ENCODE measurements at places on chromosomes 1 and 21.

GRCh38 chr1:5312293-5312674 is 657.9 kb downstream of the AJAP1 start:
- no peak for DNase-seq

GRCh38 chr1:174916846-174917245 is 82.9 kb upstream of the CACYBP start:
- no peak for DNase-seq

DNA sequence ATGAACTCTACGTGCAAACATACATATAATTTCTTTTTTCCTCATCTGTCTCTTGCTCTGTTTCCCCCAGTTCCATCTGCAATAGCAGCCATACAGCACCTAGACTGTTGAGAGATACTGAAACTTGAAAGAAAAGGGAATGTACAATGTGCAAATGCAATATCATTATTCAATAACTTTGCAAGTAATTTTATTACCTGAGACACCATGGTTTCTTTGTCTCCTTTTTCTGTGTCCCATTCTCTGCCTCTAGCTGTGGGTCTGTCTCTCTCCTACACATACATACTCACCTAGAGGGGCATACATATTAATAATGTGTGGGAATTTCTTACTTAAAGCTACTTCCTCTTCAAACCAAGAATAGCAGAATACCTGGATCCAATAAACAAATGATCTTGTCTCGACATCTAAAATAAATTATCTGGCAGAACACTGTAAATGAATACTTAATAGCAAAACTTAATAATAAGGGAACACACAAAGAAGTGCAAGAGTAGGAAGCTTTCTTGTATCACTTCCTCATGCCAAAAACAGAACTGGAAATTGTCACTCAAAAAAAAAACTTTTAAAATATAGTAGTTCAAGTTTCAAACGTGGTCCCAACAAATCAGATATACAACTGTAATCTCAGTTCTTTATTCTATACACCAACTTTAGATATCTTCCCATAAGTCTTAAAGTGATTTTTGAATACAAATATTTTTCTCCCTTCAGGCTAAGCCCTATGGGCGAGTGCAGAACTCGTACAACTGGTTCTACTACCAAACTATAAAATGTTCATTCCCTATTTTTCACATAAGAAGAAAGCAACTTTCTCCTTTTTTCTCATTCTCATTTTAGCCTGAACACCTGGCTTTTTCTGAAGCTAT is 194.6 kb downstream of the NRIP1 start:
- DNase-seq: no peak

DNA sequence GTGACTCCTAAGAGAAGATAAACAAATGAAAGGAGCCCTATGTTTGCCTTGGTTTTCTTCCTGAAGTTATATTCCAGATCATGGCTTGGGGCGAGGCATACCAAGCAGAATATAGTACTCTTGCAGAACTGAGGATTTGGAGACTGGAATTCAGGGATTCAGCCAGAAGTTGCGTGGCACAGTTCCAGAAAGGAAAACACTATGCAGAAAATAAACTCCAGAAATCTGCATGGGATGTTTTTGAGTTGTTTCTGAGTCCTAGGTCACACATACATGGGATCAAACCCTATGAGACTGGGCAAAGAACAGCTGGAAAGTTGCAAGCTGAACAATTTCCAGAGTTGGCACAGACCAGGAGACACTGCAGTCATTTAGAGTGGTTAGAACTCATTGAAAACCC is 42.9 kb upstream of the IFFO2 start:
- no peak for DNase-seq

- no peak for DNase-seq
Measured at GRCh38 chr1:44696789-44697345, 22.4 kb downstream of the ARMH1 start.

- DNase-seq: no peak
Measured at GRCh38 chr21:38859852-38860251, 54.1 kb downstream of the ETS2 start.

GRCh38 chr1:72442262-72442661 is 159.9 kb upstream of the NEGR1 start:
- no peak for DNase-seq

DNA sequence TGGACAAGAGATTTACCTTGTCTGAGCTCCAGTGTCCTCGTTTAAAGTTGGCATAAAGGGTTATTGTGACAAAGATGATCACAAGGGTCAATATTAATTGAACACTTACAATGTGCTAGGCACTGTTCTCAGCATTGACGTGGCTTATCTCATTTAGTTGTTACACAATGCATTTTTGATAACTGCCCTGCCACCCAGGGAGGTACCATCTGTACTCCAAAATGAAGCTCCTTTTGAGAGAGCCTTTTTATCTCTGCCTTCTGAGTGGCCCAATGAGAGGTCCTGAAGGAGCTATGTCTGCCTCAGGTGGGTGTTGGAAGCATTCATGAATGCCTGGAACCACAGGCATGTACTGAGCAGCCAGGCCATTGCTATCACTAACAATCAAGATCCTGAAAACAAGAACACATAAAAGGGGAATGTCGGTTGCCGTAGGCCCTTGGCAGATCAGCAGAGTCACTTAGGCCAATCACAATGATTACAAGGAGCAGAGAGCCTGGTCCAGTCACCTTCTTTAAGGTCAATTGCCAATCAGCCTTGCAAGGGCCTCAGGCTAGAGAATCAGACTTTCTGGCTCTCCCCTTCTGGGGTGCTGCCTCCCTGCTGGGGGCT is 78.5 kb downstream of the NMNAT2 start:
- DNase-seq: no peak

DNA sequence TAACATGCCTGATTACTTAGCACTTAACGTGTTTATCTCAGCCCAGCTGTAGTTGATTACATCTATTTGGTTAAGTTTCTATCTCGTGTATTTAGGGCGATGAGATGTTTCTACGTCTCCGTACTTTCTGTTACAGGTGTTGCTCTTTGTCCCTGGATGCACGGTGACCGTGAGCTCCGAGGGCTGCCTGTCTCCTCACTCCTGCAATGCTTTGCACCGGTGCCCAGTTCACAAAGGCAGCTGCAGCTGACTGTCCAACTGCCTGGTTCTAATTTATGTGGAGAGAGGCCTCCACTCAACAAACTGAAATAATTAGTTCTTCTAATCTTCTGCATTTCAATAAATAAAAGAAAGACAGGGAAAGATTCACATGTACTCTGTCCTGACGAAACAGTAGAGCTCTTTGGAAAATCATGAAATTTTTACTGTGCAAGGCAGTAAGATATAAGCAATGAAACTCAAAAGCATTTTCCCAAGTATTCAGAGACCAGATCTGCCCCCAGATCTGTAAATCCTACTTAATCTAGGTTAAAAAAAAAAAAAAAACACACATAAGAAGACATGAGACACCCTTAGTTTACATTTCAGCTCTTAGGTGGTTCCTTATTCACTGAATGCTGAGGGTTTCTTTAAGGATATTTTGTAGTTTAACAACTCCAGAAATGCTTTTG is 108.2 kb downstream of the TGFBR3 start:
- DNase-seq: no peak

DNA sequence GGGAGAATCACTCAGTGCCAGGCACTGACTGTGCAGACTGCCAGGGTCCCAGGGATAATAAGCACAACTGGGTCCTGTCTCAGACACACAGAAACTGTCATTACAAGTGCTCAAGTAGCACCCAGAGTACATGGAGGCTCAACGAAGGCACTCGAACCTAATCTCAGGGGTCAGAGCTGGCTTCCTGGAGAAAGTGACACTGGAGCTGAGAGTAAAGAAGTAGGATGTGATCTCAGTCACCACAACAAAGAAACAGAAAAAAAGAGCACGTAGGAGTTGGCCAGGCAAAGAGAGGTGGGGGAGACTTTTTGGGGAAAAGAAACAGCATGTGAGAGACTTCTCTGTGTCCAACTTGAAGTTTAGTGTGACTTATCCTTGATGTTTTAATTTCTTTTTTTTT is 1.3 kb downstream of the CATSPER4 start:
- no peak for DNase-seq

DNA sequence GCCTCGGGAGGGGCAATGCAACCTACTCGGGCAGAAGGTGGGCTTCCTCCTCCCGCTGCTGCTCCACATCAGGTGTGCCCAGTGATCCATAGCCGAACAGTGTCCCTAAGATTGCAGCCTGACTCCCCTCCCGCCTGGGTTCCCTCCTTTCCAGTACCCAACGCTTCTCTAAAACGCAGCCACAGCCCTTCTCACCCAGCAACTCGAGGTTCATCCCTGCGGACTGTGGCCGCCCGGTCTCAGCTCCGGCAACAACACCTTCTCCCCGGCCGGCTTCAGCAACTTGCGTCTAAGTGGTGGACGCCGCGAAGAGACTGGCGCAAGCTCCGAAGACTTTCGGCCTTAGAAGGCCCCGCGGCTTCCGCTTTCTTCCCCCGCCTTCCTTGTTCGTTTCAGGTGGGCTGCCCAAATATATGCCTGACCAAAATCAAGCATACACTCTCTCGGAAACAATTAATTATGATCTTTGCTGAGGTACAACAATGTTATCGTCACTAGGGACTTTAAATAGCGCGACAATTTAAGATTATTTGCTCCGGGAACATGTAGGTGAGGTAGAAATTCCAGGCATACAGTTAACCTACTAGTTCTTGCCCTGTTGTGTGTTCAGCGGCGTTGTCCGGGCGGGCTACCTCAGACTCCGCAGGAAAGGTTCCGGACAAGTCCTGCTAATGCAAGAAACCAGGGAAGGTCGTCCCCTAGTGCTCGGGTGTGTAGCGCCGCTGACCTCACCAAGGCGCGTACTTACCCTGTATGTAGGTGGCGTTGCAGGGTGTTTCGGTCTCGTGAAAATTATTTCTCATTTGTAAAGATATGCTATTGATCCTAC is at the start of gene RBBP5:
Gene RBBP5 (minus strand): TSS at position 319 of the 829 bp plus-strand sequence. CDS start 105 bp downstream, at position 214.
- peak; percentile 91 for DNase-seq

DNA sequence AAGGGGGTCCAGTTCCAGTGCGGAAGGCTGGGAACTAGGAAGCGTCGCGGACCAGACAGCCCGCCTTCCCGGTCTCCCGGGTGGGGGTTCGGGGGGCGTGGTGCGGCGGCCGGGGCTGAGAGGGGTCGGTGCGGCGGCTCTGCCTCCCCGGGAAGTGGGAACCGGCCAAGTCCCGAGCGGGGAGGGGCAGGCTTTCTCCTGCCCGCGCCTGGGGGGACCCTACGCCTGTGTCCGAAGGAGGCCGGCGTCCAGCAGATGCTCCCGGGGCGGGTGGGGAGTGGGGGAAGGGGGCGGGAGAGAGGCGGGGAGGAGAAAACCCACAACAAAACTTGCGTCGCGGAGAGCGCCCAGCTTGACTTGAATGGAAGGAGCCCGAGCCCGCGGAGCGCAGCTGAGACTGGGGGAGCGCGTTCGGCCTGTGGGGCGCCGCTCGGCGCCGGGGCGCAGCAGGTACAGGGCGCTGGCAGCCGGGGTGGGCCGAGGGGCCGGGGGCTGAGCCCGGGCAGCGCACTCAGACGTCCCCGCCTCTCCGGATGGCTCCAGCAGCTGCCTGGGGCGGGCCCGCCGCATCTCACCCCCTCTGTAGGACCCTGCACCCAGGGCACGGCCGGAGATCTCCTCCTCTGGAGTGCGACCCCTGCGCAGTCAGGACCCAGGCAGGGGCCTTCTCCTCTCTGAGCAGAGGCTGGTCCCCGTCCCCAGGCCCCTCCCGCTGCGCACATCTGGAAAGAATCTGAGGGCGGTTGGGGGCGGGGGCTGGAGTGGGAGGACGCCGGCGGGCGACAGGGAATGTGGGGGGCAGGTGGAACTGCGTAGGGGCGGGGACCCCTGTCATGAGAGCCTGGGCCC is at the start of gene PODN:
Gene PODN (plus strand): TSS at position 355 of the 849 bp plus-strand sequence. CDS start 7,643 bp downstream, outside the sequence.
- DNase-seq: no peak

- DNase-seq: no peak
Measured at GRCh38 chr1:167487614-167488013, 30.7 kb downstream of the CD247 start.

GRCh38 chr1:220044678-220045355 is 1.5 kb downstream of the EPRS1 start:
- DNase-seq: no peak

GRCh38 chr1:17287130-17287776 is 20.7 kb upstream of the PADI4 start:
- no peak for DNase-seq
